ENCODE measurements at places on chromosomes 3 and 15.

DNA sequence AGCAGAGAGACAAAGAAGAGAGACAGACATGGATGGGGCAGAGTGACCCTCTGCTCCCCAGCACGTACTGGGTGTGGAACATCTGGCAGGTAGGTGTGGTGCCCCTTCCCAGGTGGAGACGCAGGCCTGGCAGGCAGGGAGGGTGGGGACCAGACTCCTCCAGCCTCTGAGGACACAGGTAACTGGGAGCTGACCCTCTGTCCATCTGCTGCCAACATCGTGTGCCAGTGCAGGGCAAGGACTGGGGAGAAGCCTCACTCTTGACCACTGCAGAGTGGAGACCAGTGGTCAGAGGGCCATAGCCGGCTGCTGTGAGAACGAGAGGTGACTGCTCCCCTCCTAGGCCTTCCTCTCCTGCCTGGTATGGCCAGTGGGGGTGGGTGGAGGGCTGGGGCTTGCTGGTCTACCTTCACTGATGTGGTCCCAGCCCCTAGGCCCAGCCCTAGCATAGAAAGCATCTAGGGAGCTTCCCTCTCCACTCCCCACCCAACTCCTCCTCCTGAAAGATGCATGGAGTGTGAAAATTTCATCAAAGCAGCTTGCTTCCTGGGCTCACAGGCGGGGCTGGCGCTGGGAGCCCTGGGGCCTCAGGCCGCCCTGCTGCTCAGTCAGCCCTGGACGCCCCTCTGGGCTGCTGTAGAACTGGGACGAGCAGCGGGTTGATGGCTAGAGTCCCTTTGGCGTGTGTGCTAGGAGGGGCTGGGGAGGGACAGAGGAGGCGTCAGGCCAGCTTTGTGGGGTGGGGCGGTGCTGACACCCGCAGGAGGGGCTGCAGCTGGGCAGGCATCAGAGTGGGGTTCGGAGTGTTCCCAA is 90.3 kb downstream of the PLXNA1 start:
- DNase-seq: no peak

DNA sequence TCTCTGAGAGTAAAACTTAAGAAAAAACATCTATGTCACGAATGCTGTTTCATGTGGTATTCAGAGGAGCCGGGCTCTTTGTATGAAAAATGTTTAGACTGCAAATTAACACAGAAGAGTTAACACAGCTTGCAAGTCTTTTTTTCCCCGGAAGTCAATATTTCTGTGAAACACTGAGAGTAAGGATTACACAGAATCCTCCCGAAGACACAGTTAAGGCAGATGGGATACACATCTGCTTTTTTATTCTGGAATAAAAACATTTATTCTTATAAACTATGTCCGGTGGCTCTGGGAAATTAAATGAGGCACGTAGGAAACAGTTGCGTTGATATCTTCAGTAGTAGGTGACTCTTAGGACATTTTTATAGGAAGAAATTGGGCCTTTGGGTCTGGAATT is 180.6 kb downstream of the PTPRG start:
- no peak for DNase-seq

DNA sequence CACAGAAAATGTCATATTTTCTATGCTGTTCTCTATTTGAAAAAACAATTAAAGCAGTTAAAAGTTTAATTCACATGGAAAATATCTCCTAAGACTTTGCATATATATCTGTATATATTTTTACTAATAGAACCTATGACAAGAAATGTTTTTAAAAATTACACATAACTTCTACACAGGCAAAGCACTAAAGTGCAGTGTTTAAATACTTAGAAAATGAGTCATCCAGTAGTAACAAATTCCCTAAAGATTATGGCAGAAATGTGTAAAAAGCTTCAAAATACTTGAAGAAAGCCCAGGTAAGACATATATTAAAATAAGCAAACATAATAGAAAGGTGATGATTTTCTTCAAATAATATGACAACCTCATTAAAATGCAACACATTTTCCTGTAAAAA is 236.6 kb downstream of the TBC1D5 start:
- no peak for DNase-seq

- DNase-seq: no peak
Measured at GRCh38 chr3:60552581-60552980, 698.7 kb downstream of the FHIT start.

- no peak for DNase-seq
Measured at GRCh38 chr15:79002581-79002980, 57.7 kb upstream of the CTSH start.

GRCh38 chr3:72550582-72551262 is 297.5 kb downstream of the SHQ1 start:
- no peak for DNase-seq

- DNase-seq: no peak
Measured at GRCh38 chr3:33808559-33808958, 10.1 kb downstream of the PDCD6IP start.

DNA sequence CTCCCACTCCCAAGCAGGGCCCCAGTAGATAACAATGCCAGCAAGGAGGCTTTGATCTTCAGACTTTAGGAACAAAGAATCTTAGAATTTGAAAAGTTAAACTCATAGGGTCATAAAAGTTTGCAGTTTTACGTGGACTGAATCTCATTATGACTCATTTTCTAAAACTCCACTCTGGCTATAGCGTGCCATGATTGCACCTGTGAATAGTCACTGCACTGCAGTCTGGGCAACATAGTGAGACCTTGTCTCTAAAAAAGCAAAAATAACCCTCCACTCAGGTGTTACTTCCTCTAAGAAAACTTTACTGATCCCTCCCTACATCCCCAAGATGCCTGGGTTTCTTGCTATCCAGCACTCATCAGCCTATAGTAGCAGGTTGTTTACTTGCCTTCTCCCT is 104.5 kb downstream of the IL20RB start:
- DNase-seq: no peak

DNA sequence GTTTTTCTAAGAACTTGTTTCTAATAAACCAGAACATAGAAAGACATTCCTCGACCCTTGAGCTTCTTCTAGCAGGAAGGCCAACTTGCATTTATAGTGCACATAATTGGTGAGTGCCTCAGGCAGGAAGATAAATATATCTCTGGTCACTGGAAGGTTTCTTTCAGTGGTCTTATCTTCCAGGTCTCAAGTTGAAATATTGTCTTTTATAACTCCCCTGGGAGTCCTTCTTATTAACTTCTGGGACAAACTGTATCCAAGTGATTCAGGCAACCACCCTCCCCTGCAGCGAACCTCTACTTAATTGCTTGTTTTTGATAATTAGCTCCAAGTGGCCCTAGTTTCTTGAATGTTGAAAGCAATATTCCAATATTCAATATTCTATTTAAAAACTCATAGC is 346.8 kb upstream of the GOLIM4 start:
- DNase-seq: no peak

DNA sequence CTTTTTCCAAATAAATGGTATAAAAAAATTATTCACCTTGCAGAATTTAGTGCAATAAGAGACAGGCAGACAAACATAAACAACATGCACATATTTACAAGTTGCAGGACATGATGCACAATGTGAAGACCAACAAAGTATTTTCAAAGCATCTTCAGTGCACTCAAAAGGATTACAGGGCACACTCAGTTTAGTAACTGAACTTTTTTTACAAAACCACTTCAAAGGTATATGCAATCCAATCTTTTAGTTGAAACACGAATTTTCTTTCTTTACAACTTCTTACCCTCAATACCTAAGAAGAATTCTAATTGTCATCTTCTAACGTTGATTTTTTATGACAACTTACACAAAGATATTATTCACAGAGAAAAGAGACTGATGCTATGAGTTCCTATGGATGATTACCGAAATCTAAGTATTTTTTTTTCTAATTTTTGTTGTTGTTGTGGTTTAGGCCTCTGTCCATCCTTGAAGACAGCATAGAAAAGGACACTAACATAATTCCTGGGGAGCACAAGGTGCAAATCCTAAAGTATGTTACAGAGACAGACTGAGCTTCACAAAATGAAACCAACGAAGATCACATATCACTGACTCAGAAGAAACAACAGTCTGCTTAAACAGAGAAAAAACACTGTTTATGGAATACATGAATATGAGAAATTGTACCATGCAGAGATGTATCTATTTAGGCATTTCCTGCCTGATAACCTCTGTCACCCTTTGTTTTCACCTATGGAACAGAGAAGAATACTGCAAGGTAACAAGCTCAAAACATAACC is 50.3 kb downstream of the ZMAT3 start:
- no peak for DNase-seq

DNA sequence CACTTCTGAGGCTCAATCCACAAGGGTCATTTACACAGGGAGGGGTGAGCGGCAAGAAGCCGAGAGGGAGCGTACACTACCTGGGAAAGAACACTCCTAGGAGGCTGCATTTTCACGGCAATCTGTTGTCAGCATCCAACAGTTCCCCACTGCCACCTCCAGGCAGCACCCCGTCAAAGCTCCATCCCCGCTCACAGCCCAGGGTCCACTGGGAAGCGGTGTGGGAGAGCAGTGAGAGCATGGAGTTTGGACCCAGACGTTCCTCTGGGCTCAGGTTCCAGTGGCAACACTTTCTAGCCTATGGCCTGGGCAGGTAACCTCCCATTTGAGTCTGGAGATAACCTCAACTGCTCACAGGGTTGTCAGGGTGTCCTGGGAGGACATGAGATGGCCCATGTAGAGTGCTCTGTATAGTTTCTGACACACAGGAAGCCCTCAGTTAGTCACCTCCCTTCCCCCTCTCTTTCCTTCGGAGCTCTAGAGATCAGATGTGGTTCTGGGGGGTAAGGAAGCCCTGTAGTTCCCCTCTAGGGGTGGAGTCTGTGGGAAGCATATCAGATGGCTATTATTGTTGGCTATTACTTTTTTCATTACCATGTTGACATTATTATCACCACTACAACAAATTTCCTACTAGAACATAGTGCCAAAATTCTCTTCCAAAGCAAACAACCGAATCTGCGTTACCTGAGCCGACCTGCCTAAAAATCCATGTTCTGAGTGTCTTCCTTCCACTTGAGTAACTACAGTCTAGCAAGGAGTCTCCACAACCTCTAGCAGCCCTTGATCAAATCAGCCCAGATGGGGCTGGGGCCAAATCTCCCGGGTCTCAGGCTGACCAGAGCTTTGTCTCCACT is 29.1 kb downstream of the RUVBL1 start:
- no peak for DNase-seq

DNA sequence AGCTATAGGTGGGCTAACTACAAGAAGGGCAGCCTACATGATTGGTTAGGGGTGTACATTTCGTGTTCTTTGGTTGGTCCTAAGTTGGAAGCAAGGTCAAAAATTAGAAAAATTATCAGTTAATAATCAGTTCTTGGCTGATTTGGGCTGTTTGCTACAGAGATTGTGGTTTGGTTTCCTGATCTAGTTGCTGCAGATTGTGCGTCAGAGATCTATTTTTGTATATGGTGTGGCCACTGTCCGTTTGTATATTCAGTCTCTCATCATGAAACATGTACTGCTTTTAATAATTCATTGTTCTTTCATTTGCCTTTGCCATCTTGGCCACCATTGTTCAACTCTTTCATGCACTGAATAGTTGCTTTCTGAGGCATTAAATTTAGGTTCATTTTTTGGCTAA is 80.9 kb downstream of the LRRC3B start:
- DNase-seq: no peak

DNA sequence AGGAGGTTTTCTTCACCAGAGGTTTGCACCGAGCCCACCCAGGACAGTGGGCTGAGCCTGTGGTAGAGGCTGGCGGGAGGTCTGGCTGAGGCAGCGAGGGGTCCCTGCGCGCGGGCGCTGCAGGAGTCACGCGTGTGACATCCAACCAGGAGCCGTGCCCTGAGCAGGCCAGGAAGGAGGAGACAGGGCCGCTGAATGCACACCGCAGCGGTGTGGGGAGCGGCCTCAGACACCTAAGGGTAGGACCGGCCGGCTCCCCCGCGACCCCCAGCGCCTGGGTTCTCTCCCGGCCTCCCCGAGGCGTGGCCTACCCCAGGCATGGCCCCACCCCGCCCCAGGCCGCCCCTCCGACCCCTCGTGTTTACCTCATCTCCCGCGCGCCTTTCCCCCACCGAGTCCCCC is 412 bp downstream of the SLC41A3 start:
- DNase-seq: peak; percentile 19

DNA sequence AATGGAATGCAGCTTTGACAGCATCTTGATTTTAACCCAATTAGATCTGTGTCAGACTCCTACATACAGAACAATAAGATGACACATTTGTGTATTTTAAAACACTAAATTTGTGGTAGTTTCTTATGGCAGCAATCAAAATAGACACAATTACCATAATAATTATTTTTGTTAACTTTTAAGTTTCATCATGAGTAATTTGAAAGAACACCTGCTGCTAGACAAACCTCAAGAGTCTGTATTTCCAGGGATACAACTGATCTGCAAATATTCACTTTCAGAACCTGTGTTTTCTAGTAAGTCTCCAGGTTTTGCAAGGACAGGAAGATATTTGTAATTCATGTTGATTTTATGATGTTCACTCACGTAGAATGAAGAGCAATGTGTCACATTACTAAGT is 736.8 kb downstream of the DIPK2A start:
- no peak for DNase-seq

- DNase-seq: no peak
Measured at GRCh38 chr15:66933932-66934867, 131.2 kb upstream of the SMAD3 start.

- no peak for DNase-seq
Measured at GRCh38 chr3:191555037-191555436, 94.1 kb downstream of the PYDC2 start.

GRCh38 chr3:130671545-130672312 is 74.9 kb downstream of the PIK3R4 start:
- DNase-seq: no peak

GRCh38 chr3:120098710-120099109 is 4.5 kb upstream of the GSK3B start:
- DNase-seq: no peak

- DNase-seq: no peak
Measured at GRCh38 chr3:64203969-64204908, 21.0 kb downstream of the PRICKLE2 start.

DNA sequence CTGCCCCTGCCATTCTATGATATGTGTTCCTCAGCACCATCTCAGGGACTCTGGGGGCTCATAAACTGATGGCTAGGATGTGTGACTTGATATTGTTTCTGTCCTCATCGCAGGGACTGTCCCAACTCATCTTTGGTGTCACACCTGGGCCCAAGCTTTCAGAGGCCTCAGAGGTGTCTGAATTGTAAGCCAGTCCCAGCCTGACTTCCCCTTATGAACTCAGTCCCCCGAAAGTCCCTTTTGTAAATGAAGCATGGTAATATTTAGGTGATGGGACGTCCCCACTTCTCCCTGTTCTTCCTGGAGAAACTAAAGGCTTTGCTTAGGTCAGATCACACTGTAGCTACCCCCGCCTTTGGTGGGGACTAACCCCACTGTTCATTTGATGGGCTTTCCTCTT is 142.4 kb upstream of the TLE3 start:
- DNase-seq: no peak

- no peak for DNase-seq
Measured at GRCh38 chr15:57861815-57862586, 155.5 kb downstream of the POLR2M start.

DNA sequence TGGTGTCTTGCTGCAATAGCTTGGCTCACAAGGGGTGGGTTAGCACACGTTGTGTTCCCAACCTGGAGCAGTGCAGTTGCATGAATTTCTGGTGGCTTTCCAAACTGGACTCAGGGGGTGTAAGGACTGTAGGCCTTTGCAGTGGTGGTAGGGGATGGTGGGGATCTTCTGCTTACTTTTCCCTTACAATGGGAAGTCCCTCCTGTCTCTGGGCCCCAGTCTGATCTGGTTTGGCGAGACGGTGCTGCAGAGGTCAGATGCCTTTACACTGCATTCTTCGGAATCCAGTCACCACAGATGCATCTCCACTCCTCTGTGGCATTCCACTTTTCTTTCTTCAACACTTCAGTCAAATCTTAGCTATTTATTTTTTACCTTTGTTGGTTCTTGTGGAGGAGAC is 132.1 kb downstream of the DOCK3 start:
- DNase-seq: no peak
